ENCODE measurements at places on chromosomes 1 and 21.

DNA sequence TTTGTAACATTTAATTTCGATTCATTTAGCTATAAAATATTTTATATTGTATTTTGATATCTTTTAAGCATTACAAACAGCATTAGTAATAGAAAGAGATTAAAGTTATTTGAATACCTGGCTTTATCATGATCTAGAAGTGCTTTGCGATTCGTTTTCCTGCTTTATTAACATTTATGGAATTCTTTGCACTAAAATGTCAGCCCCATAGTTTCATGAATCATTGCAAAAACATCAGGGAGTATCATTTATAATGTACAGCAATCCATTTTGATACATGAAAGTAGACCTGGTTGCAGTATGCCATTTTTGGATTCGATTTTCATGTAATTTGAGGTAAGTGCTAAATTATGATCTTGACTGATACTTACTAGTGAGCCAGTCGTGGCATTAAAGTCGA, 108.0 kb upstream of the DPYD start:
- DNase-seq, result no peak

- no peak for DNase-seq
Measured at GRCh38 chr1:217983051-217983375, 302.1 kb upstream of the RRP15 start.

DNA sequence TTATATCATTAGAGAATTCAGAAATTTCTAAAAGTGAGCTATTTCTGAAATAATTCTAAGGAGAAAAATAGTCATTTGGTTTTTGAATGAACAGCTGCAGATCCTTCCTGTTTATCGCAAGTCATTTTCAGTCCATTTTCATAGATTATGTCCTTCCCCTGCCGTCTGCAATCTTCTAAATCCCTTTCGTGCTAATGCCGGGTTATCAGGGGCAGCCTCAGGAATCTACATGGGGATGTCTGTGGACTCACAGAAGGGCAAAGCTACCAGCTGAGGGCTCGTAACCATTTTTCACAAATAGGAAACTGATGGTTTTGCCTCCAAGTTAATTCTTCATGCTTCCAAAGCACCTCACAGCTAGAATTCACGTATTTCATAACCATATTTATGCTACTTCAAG, 23.0 kb downstream of the RCAN3 start:
- no peak for DNase-seq

- no peak for DNase-seq
Measured at GRCh38 chr1:84245563-84245962, 55.9 kb upstream of the SAMD13 start.

DNA sequence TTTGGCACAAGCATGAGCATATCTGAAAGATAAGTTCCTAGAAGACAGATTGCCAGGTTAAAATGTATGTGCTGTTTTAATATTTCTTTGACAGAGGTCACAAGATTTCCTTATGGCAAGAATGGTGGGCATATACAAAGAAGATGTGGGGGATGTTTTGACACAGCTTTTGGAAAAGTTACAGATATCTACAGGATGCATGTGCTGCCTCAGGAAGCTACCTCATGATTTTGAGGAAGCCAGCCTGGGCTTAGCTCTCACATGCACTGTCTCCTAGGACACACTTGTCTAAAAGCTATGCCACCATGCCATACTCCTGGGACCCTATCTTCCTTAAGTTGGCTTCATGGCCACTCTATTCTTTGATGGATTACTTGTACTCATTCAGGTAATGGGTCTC, 99.9 kb downstream of the C1orf94 start:
- no peak for DNase-seq

GRCh38 chr1:23478896-23479665, 4.9 kb downstream of the ASAP3 start:
- DNase-seq, result peak; percentile 30

DNA sequence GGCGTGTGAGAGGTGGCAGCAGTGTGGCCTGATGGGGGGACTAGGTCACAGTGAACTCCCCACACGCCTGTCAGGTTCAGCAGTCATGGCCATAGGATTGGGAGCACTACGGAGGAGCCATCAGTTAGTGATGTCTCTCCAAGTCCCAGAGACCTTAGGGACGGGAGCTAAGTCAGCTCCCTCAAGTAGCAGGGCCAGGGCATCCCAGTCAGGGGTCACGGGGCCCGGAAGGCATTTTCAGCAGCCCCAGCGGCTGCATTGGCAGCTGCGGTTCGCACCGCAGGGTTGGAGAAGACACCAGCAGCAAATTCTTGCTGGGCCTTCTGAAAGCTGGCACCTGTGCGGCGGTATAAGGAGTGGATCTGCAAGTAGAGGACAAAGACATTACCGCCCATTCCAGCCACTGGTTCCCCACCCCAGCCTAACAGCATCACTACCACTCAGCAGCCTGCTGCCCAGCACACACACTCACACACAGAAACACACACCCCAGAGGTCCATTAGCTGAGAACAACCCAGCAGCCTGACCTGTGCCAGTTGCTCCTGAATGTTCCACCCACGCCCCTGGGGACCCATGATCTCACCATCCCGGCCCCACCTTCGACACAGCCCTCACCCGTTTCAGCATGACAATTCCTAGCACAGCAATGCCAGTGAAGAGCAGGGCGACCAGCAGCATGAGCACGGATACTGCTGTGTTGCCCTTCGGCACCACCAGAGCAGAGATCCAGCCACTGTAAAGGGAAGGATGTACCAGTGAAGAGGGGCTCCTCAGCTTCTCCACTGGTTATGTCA, 972 bp upstream of the ENTREP3 start:
- DNase-seq, result no peak

DNA sequence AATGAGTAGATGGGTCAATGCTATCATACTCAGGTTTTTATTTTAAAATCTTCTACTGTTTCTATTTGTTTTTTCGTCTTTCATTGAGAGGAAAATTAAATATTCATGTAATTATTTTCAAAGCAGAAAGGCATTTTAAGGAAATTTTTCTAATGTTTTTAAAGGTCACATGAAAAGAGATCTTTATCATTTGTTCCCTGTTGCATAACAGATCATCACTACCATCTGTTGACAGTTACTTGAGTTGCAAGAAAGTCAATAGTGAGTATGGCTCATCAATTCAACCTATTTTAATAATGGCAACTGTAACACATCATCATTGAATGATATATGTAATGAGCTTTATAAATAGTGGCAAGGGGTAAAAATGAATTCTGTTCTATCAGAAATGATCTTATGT, 369.7 kb downstream of the DPYD start:
- no peak for DNase-seq

- DNase-seq, result no peak
Measured at GRCh38 chr1:203124546-203125317, 2.8 kb upstream of the ADORA1 start.

- no peak for DNase-seq
Measured at GRCh38 chr1:49060766-49061165, 284.1 kb upstream of the BEND5 start.

DNA sequence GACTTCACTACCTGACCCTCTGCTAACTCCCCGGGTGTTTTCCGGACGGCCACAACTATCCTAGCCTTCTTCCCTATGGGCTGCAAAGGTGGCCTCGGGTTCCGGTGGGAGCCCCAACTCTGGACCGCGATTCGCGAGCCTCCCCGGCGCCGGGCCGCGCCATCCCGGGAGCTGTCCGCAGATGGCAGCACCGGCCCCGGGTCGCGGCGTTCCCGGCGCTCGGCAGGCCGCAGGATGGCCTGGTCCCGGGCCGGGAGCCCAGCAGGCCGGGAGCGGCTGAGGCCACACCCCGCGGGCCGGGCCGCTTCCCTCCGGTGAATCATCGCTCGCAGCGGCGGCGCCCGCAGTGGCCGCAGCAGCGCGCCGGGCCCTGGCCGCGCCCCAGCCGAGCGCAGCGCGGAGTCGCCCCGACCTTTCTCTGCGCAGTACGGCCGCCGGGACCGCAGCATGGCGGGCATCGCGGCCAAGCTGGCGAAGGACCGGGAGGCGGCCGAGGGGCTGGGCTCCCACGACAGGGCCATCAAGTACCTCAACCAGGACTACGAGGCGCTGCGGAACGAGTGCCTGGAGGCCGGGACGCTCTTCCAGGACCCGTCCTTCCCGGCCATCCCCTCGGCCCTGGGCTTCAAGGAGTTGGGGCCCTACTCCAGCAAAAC, at the start of gene CAPN2:
Gene CAPN2 (plus strand): TSS at position 346 of the 656 bp plus-strand sequence. CDS start 102 bp downstream, at position 448.
- no peak for DNase-seq

DNA sequence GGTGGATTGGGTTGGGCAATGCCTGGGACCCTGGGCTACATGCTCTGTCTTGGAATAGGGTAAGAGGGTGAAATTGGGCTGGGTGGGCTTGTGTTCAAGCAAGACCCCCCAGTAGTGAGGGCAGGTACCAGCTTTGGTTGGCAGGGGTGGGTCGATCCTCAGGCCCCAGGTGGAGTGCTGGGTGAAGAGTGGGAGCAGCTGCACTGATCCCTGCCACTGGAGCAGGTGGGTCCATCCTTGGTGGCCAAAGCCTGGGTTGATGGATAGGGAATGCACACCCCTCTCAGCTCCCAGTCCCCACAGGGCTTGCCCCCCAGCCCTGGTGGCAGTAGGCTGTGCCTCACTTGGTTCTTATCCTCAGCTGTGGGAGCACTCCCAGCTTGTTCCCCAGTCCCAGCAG, 135.2 kb downstream of the PCBP3 start:
- no peak for DNase-seq

All from brain microvascular endothelial cell (primary cell).